ENCODE measurements at places on chromosomes 7 and 10.

DNA sequence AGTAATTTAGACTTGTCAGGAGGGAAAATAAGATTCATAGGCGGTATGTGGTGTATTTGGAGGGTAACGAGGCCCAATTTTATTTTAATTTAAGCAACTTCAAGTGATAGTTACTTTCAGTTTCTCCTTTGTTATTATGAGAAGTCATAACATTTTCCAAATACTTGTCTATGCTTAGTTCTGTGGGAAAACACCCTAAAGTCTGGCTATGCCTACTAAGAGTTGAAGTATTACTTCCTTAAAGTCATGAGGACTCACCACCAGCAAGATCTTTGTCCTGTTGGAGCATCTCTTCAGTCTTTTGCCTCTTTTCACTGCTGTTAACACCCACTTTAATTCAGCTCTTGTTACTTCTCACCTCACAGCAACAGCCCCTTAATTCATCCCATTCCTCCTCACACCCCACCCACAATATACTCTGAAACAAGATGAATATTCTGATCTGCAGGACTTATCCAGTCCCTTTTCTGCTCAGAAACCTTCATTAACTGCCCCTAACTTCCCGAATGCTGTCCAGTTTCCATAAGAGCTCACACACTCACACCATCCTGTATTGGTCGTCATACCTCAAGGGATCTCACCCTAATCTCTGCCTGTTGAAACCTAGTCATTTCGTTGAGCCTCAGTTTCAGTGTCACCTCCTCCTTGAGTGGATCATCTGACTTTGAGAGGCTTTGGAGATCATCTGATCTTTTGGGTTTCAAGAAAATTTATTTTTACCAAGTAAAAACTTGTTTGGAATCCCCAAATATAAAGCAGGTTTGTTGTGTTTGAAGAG lies 61.3 kb downstream of the DNAH11 start:
- DNase-seq = no peak

- DNase-seq = no peak
Observed at GRCh38 chr10:72146071-72146470, 57.7 kb upstream of the SPOCK2 start.

DNA sequence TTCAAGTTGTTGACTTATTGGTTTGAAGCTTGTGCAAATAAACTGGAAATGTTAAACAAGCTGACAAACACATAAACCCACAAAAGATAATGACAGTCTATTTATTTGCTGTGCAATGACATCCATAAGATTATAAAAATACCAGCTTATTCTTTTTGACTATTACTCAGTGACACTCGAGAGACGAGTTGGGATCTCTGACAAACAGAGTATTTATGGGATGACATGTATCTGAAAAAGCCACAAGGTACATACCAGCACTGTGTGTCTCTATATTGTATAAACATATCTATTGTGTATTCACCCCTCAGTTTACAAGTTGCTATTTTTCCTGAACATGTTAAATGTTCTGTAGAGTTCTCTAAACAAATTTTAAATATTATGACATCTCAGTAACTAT lies 88.9 kb downstream of the CHRM2 start:
- DNase-seq = no peak

GRCh38 chr10:71766717-71767419 lies 6.5 kb downstream of the VSIR start:
- no peak for DNase-seq

GRCh38 chr7:33815336-33815735 lies 90.0 kb upstream of the BMPER start:
- no peak for DNase-seq

DNA sequence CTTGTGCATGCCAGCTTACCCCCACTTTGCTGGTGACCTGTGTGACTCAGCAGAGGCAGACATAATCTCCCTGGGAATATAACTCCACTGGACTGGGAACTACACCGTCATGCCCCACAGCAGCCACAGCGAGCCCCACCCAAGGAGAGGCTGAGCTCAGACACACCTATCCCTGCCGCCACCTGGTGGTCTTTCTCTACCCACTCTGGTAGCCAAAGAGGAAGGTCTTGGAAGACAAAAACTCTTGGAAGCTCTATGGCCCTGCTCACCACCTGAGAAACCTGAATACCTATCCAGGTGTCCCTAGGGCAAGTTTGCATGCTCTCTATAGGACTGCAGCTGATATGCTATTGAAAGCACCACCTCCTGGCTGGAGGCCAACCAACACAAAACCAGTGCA lies 48.1 kb downstream of the MYO3A start:
- no peak for DNase-seq

DNA sequence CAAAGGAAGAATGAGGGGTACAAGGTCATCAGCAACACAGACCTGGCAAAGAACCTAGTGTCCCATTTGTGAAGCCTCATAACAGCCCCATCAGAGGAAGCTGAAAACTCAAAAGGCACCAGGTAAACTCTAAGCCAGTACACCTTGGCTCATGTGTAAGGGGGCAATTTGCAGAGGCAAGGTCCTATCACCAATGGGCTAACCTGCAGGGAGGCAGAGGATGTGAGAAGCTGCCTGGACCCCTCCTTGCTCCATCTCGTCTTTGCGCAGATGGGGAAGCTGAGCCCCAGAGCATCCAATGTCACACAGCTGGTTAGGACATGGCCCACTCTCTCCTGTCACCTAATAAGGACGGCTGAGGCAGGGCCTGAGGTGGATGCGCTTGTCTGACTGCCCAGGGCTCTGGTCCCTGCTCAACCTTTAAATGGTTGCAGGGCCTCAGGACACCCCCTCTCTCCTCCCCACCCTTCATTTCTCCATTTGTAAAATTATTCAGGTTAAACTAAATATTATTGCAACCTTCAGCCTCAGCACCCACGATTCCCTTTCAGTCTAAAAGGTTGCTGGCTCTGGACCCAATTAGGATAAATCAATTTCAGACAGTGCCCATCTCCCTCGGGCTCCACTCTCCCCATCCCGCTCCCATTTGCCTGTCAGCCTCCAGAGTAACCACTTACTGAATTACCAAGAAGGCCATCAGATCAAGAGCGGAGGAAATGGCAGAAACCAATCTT lies 135.3 kb downstream of the OAT start:
- no peak for DNase-seq

- DNase-seq = no peak
Observed at GRCh38 chr7:98760201-98760651, 109.6 kb downstream of the TMEM130 start.

DNA sequence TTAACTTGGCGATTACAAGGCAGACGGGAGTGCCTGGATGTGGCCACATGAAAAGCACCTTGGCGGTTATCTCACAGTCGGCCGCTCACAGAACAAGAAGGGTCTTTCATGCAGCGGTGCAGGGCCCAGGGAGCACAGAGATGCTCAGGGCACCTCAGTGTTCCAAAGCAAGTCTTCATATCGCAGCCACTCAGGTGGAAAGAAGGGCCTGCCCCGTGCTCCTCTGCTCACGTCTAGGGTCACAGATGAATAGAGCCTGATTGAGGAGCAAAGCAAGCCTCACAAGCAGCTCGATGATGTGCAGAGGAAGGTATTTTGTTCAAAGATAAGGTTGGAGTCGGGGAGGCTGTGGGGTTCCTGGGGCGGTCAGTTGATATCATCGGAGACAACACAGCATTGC lies 297.8 kb downstream of the WDR11 start:
- DNase-seq = no peak

Measured in vagina (tissue), 2 donors.